ENCODE measurements at places on chromosomes 3 and 15.

DNA sequence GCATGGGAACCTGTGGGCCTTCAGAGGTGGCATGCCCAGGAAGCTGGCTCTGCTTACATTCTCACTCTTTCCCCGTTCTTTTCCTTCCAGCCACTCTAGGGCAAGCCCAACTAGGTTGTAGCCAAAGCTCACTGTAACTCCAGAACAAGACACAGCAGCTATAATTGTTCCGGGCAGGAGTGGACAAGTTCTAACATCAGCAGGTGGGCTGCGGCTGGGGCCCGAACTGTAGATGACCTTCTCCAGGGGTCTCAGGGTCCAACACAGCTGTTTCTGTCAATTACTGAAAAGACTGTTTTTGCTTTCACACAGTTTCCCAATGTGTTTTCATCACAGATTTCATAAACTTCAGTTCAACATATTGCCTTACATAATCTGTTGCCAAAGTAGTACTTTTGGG lies 11.5 kb downstream of the RASGRP1 start:
- DNase-seq, result no peak

DNA sequence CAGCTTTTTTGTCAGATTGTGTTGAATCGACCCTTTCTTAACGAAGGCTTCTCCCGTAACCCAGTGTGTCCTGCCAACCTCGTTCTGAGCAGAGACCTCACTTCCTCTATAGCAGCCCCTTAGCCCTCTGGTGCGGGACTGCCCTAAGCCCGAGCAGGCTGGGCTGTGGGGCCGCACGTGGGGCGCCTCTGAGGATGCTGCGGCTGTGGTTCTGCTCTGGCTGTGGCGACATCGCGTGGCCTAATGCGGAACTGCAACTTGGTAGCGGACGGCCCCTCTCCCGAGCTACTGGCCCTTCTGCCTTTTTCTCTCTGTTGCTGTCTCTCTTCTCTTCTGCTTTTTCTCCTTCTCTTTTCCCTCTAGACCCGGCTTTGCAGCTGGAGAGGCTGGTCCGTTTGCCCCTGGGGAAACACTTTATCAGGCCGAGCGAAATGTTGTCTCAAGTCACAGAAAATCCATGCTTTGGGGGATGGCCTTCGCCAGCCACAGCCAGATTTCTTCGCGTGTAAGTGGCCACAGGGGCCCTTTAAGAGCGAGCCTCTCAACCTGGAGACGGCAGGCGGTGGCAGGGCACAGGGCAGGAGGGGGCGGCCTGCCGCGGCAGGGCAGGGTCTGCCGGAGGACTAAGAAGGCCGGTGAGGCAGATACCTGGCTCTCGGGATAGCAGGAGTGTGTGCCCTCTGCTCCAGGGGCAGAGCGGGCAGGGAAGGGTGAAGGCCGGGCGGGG lies 19.4 kb upstream of the KIF23 start:
- DNase-seq, result peak; percentile 87

DNA sequence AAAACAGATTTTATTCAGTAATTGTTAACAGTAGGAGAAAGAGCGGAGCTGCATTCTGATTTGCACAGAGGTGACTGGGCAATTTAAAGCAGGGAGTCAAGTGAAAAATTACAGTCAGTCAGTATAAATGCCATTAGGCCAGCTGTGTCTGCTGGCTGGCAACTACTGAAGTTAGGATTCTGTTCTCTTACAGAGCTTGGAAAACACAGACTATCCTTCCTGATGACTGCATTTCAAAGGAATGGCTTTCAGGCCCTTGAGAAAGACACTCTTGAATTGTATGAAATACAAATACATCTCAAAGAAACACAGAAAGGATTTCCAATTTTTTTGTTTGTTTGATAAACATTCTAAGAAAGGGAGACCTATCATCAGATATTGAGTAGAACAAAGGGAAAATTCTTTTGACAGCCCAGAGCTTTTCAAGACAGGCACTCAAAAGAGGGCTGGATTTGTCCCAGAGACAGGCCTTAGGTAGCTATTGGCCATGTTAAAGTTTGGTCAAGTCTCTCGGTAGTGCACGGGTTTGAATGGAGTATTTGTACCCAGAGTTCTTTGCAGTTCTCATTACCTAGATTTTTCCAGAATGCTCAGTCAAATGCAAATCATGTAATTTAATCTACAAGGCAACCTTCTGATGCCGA lies 551.2 kb upstream of the CCDC54 start:
- no peak for DNase-seq

DNA sequence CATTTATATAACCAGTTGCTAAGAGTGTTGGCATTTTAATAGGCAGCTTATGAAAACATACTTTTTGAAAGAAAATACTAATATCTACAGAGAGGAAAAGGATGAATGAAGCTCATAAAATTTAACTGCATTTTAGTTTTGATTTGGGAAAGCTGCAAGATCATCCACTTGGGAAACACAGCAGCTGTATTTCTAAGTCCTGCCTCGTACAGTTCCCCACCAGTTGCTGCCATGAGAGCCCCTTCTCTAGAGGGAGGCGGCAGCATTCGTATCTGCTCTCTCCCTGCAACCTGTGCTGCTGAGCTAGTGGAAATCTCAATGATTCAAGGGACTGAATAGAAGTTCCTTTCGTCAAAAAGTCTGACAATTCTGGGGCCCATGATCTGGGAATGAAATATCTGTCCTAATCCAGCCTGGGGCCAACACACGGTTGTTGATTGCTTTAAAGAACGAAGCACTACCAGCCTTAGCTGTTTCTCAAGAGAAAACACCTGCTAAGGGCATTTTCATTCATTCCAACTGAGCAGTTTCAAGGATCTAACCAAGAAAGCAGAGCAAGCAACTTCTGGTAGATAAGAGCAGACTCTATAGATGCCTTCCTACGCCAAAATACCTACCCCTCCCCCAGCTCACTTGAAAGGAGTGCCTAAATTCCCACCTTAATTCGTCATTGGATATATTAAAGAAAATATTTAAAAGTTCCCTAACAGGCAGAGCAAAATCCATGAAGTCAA lies 223.7 kb downstream of the MAGI1 start:
- no peak for DNase-seq

- DNase-seq, result no peak
Measured at GRCh38 chr3:188671971-188672370, 499.8 kb upstream of the TPRG1 start.

DNA sequence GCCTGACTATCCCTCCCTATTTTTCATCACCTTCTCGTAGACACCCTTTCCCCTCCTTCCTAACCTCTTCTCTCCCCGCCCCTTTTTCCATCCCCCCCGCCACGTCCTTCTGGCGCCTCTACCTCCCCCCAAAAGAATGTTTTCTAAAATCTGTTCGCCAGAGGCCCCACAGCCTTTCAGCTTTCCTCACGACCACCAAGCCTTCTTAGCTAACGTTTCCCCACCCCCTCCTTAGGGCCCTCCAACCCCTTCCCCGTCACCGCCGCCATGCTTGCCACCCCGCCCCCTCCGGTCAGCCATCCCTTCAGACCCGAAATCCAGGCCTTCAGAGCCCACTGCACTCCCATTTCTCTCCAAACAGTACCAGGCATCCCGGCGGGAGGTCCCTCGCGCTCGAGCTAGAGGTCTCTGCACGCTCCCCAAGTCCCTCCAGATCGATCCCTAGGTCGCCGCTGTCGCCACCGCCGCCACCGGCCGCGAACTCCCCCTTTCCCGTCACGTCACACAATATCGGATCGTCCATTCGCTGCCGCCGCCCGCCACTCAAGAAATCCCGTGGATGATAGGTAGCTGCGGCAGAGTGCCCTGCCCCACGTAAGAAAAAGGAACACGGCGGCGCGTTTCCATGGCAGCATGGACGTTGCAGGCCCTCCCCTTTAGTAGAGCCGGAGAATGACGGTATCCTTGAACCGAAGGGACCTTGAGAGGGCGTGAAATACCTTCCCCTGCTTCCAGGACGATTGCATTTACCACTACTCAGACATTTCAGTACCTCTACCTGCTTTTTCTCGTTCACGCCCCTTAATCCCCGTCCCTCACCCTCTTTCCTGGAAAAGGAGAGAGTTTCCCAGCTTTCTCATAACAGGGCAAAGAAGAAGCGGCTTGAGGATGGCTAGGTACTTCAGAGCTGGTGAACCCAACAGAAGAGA lies at the start of gene TP53BP1:
Gene TP53BP1 (minus strand): TSS at position 484 of the 929 bp plus-strand sequence. CDS start 113 bp downstream, at position 371.
- DNase-seq, result peak; percentile 98

- no peak for DNase-seq
Measured at GRCh38 chr3:24316887-24317383, 177.7 kb downstream of the THRB start.

DNA sequence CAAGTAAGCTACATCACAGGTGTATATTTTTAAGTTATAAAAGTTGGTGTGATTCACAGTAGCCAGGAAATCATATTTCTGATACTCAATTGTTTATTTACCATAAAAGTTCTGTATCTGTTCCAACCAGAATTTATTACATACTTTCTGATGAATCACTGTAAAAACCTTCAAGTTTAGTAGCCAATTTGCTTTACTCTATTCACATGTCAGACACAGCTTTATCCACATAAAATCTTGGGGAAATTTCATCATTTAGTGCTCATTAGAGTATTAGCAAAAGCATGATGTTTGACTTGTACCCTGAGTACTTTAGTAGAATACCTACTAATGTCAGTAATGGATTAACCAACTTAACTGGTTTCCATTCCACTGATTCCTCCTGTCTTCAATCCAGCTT lies 249.8 kb downstream of the POLQ start:
- DNase-seq, result no peak

GRCh38 chr3:22319446-22319845 lies 568.4 kb upstream of the ZNF385D start:
- DNase-seq, result no peak

- no peak for DNase-seq
Measured at GRCh38 chr3:53216723-53217122, 39.1 kb downstream of the TKT start.

DNA sequence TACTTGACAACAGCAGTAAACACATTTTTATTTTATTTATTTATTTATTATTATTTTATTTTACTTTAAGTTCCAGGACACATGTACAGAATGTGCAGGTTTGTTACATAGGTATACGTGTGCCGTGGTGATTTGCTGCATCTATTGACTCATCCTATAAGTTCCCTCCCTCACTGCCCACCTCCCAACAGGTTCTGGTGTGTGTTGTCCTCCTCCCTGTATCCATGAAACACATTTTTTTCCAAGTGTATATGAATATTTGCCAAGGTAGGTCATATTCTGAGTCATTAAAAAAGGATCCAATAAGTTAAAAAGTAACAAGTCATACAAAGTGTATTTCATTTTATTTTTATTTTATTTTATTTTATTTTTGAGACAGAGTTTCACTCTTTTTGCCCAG lies 567.3 kb upstream of the KCNMB2 start:
- DNase-seq, result no peak

- DNase-seq, result no peak
Measured at GRCh38 chr3:136332776-136333175, 82.6 kb downstream of the PCCB start.

- DNase-seq, result peak; percentile 53
Measured at GRCh38 chr15:59528961-59529402, 82.6 kb upstream of the GCNT3 start.

GRCh38 chr3:127590282-127590592 lies 296 bp downstream of the TPRA1 start:
- DNase-seq, result peak; percentile 42

DNA sequence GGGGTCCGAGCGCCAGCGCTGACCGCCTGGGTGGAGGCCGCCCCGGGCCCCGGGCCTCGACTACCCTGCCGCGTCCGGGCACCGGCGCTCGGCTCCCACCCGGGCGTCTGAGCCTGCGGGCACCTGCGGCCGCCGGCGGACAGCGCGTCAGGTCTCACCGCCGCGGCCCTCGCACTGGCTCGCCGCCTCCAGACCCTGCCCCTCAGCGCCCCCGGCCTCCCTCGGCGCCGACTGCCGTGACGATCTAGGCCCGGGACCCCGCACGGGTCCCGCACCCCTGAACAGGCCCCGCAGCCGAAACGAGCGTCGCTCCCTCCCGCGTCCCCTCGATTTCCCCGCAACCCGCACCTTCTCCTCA lies 297 bp downstream of the PRC1 start:
- peak; percentile 5 for DNase-seq

DNA sequence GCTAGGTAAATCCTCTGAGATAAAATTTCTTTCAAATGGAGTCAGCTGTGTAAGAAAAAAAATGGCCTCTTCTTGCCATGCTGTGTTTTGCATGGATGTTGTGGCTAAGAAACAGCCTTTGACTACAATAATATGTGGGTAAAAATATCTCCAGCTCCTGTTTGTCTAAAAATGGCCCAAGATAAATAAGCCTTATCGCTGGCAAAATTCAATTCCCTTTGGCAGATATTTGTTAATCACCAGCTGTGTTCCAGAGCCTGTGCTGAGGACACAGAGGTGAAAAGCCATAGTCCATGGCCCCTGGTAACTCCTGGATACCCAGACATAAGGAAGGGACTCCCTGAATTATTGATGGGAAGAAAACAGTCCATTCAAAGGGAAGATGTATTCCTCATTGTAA lies 15.3 kb upstream of the RAMAC start:
- no peak for DNase-seq

DNA sequence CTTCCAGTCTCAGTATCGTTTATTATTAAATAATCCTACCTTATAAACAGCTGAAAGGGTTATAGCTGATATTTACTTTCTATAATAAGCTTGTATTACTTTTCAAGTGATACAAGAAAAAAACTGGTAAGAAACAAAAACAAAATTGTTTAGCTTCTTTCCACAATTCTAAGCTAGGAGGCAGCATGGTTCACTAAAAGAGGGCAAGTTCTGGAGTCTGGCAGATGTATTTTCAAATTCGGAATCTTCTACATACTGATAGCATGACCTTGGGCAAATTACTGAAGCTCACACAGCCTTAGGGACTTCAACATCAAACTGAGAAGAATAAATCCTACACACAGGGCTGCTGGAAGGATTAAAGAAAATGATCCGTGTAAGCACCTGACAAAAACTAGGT lies 15.4 kb downstream of the C15orf62 start:
- DNase-seq, result no peak

GRCh38 chr15:92921215-92922131 lies 21.3 kb downstream of the CHD2 start:
- no peak for DNase-seq

DNA sequence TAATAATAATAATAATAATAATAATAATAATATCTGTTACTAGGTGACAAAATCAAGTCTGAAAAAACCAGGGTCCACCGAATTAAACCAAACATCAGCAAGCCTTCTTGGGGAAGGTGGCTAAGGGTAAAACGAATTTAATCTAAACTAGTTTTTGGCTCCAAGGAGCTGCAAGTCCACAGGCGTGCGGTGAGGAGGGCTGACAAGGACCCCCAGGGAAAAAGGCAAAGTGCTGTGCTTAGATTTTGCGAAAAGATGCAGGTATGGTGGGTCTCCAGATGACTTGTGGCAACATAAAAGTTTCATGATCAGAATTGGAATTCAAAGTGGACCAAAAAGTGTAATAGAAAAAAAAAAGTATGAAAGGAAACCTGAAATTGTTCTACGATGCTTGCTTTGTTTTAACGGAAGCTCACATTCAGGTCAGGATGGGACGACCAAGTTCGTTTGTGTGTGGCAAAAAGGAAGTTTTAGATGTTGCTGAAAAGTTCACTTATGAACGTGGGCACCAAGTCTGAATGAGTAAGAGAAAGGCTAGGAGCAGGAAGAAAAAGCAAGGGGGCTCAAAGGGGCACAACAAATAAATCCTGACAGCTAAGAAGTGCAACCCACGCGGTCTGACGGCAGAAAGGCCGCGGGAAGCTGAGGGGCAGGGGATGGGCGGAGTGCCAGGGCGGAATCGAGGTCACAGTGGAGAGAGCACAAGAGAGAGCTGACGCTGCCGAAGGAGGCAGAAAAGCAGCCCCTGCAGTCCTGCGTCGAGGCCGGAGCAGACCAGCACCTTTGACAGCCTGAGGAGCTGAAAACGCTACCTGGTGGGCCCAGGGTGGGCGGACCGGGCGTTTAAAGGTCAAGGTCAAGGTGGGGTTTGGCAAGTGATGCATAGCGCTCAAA lies 1.1 kb downstream of the WDR82 start:
- DNase-seq, result peak; percentile 86

- DNase-seq, result no peak
Measured at GRCh38 chr3:53030619-53031449, 15.0 kb downstream of the SFMBT1 start.

GRCh38 chr3:41893977-41894376 lies 67.9 kb downstream of the ULK4 start:
- peak; percentile 22 for DNase-seq

Measured in heart right ventricle (tissue), 16 donors.